Mesangial cell (primary cell): ENCODE measurements at places on chromosomes 7 and 10. TPM values are rescaled to one million over a fixed set of nuclear protein-coding genes. Genes with fewer than 3 reads are reported as not detected.

The TSPAN12 gene
- total RNA-seq, result 5.5 and 33.7 TPM in 2 replicates

The GRM3 gene
- total RNA-seq, result not detected in 2 replicates

The CYP2C8 gene
- not detected in 2 replicates for total RNA-seq

The DPY19L1 gene
- 14.8 and 23.1 TPM in 2 replicates for total RNA-seq

The FGFR2 gene
- 0.16 and 6.8 TPM in 2 replicates for total RNA-seq

The RGS10 gene
- 31.4 and 32.7 TPM in 2 replicates for total RNA-seq

The DLX6 gene
- not detected in 2 replicates for total RNA-seq

The AKR1C2 gene
- 1.1 and 5.3 TPM in 2 replicates for total RNA-seq

The CRYGN gene
- 1.3 TPM in 1 of 2 replicates, not detected in the other for total RNA-seq

The ERVW-1 gene
- total RNA-seq, result not detected in 2 replicates

The LBX1 gene
- total RNA-seq, result not detected in 2 replicates

The ODAD2 gene
- total RNA-seq, result 1.1 and 2.3 TPM in 2 replicates

The FEZF1 gene
- not detected in 2 replicates for total RNA-seq

The RNF32 gene
- total RNA-seq, result 0.13 and 0.65 TPM in 2 replicates
